Foreskin keratinocyte (primary cell): ENCODE measurements at places on chromosomes 5 and 9. TPM values are rescaled to one million over a fixed set of nuclear protein-coding genes. Genes with fewer than 3 reads are reported as not detected.

- DNase-seq: no peak
These were observed 151.1 kb upstream of the TAS2R1 start for GRCh38 chr5:9781275-9781674.

DNA sequence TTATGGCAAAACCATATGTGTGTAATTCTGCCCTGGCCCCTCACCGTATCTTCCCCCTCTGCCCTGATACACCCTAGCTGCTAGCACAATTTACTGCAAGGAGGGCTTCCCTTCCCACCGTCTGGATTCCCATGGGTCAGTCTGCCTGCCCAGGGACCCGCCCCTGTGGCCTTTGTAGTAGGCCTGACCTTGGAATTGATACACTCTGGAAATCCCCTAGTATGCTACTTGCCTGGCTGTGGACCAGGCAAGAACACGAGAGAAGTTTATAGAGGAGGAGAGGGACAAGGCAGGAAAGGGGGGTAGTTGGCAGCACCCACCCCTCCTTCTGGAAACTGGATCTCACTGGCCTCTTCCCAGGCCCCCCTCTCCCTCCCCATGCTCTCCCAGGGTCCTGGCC is 115.8 kb upstream of the CCL21 start:
- no peak for DNase-seq

- DNase-seq: no peak
These were observed 25.2 kb upstream of the HAPLN1 start for GRCh38 chr5:83745816-83746215.

DNA sequence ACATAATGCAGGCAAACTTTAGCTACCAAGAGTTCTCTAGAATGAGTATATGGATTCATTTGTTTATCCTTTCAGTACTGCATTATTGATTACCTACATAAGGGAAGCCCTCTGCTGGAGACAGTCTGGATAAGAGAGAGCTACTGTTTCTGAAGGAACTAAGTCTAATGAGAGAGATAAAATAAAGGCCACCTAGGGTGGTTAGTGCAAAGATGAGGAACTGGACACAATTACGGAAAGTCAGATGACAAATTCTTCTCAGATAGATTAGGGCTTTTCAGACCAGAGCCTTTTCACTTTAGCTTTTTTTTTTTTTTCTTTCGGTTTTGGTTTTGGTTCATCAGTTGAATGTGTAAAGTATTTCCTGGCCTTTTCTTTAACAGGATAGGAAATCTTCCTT is 31.3 kb downstream of the ISOC1 start:
- no peak for DNase-seq

- DNase-seq: peak; percentile 51
These were observed 47.0 kb downstream of the SH3GL2 start for GRCh38 chr9:17625644-17626388.

GRCh38 chr9:77464661-77465060 is 183.5 kb downstream of the GNA14 start:
- no peak for DNase-seq

DNA sequence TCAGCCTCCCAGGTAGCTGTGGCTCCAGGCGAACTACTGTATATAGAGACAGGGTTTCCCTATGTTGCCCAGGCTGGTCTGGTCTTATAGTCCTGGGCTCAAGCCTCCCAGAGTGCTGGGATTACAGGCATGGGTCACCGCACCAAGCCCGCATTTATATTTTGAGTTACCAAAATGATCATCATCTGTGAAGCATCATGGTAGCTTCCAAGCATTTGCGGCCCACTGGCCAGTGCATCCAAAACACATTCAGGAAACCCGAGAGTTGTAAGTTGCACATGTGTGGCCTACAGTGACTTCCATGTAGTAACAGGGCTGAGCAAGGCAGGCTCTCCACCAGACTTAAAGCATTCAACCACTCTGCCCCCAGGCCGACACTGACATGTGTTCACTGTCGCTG is 2.3 kb downstream of the BRD3OS start:
- no peak for DNase-seq

GRCh38 chr5:41234475-41234874 is 21.1 kb upstream of the C6 start:
- no peak for DNase-seq

GRCh38 chr9:126617003-126617822 is 3.5 kb downstream of the LMX1B start:
- no peak for DNase-seq

- no peak for DNase-seq
These were observed 10.5 kb downstream of the TMEM268 start for GRCh38 chr9:114621561-114621960.

GRCh38 chr5:147611483-147611882 is 101.6 kb upstream of the DPYSL3 start:
- no peak for DNase-seq

DNA sequence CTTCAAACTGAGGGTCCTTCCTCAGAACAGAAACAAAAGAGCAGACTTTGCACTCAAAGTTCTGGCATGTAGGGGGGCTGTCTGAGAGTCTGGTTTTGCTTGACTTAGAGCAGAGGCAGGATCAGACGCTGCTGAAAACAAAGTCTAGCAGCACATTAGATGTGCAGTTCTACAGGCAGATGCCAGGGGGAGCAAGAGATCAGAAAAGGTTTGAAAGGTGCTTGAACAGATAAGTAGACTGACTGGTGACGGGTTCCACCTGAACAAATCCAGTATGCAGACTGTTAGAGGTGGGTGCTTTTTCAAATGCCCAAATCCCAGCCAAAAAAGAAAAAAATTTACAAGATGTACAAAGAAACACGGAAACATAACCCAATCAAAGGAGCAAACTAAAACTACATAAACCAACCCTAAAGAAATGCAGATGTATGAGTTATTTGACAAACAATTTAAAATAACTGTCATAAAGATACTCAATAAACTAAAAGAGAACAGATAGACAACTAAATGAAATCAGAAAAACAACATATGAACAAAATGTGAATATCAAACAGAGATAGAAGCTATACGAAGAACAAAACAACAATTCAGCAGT is 194.7 kb upstream of the FREM1 start:
- peak; percentile 26 for DNase-seq

- DNase-seq: peak; percentile 57
These were observed 77.5 kb upstream of the IFNE start for GRCh38 chr9:21559402-21560280.

DNA sequence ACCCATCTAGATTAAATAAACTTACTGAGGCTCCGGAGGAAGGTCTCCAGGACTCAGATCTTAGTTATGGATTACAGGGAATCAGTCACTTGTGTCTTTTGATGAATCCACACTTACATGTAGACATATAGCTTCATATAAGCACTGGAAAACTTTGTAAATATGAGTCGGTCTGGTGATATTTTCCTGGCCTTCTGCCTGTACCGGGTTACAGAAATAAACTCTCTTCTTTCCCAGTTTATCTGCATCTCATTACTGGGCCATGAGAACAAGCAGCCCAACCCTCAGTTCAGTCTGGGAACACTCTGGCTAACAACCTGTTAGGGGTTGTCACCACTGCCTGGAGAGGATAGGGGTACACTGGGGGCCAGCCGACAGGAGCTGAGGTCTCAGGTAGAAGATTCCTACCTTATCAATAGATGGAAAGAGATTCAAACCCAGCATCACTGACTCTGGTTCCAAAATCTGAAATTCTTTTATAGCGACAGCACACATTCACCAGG is 59.1 kb downstream of the THBS4 start:
- DNase-seq: no peak

- no peak for DNase-seq
These were observed 31.7 kb upstream of the ZBTB43 start for GRCh38 chr9:126773004-126773607.

GRCh38 chr5:132270706-132271105 is 13.2 kb downstream of the PDLIM4 start:
- DNase-seq: no peak

GRCh38 chr9:108684288-108685025 is 171.3 kb downstream of the ACTL7B start:
- DNase-seq: no peak

- DNase-seq: no peak
These were observed 34.1 kb upstream of the PSD2 start for GRCh38 chr5:139761501-139761900.

- DNase-seq: no peak
These were observed 33.0 kb downstream of the TBCA start for GRCh38 chr5:77743181-77743580.

DNA sequence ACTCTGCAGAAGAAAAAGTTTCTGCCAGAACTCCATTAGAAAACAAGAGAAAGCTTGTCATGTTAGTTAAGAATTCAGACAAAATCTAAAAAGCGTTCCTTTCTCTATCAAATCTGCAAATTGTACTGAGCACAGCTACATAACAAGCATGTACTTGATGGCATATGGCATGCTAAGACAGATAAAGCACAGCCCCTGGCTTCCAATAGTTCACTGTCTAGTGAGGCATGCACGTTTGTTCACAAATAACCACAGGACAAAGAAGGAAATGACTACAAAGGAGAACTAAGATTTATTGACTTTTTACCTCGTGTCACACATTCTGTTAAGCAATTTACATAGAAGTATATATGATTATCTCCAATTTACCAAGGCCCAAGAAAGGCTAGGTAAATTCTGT is 518.2 kb upstream of the TLE4 start:
- DNase-seq: peak; percentile 65

GRCh38 chr9:71704796-71705195 is 63.5 kb downstream of the CEMIP2 start:
- no peak for DNase-seq

GRCh38 chr5:6949230-6949629 is 236.0 kb downstream of the TENT4A start:
- DNase-seq: no peak

- no peak for DNase-seq
These were observed 393.7 kb upstream of the SMC2 start for GRCh38 chr9:103700195-103700962.

- DNase-seq: peak; percentile 11
These were observed 703 bp downstream of the ISCA1 start for GRCh38 chr9:86281593-86282076.

DNA sequence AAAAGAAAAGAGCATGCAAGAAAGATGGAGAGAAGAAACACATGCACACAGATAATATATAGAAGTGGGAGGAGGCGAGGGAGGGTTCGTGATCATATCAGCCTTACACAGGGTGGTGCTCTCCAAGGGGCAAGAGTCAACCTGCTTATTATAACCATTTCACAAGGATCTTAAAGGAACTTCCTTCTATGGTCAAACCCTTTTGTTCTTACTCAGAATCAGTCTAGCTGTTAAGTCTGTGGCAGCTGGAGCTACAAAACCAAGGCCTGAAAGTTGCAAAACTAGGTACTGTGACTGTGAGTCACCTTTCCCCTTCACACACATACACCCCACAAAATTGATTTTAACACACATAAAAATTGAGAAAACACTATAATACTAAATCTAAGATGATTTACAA is 18.5 kb upstream of the ERMP1 start:
- peak; percentile 92 for DNase-seq

DNA sequence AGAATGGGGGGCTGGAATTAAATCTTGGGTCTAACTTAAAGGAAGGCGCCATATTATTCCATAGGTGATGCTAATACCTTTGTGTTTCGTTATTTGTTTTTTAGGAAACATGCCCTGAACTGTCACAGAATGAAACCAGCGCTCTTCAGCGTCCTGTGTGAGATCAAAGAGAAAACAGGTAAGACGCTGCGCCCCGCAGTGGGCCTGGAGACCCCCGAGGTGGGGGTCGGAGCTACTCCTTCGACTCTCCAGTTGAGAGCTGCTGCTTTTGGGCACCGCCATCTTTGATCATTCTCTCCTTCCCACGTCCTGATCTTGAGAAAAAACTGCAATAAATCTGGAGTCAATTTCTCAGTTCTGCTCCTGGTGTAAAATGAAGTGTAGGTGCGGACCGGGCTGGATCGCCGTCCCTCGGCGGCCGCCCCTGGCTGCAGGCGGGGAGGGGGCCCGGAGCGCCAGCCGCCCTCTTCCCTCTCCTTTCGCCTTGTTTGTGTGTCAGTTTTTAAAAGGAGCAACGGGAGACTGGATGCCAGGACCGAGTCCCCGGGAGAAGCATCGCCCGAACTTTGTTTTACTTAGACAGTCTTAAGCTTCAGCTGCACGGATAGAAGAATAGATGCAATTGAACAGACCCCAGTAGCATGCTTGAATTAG is 1.4 kb downstream of the PBX3 start:
- DNase-seq: no peak

GRCh38 chr5:146706321-146706972 is 172.1 kb downstream of the PPP2R2B start:
- no peak for DNase-seq

- DNase-seq: no peak
These were observed 350.1 kb downstream of the GLIS3 start for GRCh38 chr9:3949744-3950143.

GRCh38 chr9:4389003-4389402 is 89.1 kb upstream of the GLIS3 start:
- peak; percentile 21 for DNase-seq

DNA sequence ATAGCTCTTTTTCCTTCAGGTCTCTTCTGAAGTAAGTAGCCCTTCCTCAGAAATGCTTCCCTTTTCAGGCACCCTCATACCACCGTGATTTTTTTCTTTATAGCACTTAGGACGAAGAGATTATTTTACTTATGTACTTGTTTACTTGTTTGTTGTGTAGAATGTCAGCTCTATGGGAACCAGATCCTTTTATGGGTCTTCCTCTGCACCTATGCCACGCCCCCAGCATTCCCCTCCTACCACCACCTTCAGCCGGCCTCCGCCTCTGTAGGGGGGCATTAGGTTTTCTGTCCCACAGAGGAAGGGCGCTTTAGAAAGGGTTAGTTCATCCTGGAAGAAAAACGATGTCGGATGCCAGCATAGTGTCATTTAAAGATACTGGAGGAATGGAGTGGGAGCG is 1.8 kb downstream of the CDKN2B-AS1 start:
- no peak for DNase-seq

The PRLR gene
- polyA plus RNA-seq: not detected in 2 replicates

The FOXD4L3 gene
- polyA plus RNA-seq: not detected in 2 replicates

The FOXD1 gene
- 35.0 and 37.7 TPM in 2 replicates for polyA plus RNA-seq

The IGIP gene
- 0.83 and 0.95 TPM in 2 replicates for polyA plus RNA-seq

The SPINK6 gene
- polyA plus RNA-seq: 1.8 and 2.5 TPM in 2 replicates

The PPWD1 gene
- 15.4 and 18.0 TPM in 2 replicates for polyA plus RNA-seq

The LECT2 gene
- not detected in 2 replicates for polyA plus RNA-seq

The KCNV2 gene
- polyA plus RNA-seq: not detected in 2 replicates

The ECSCR gene
- not detected in 2 replicates for polyA plus RNA-seq

The HAPLN1 gene
- not detected in 2 replicates for polyA plus RNA-seq

The MARCOL gene
- not detected in 2 replicates for polyA plus RNA-seq

The TSLP gene
- polyA plus RNA-seq: 0.06 and 0.22 TPM in 2 replicates

The FAM114A2 gene
- 6.1 and 6.8 TPM in 2 replicates for polyA plus RNA-seq

The FOXD4L6 gene
- polyA plus RNA-seq: 0.02 TPM in 1 of 2 replicates, not detected in the other

The BNC2 gene
- polyA plus RNA-seq: 0.20 and 0.27 TPM in 2 replicates

The C5orf52 gene
- polyA plus RNA-seq: not detected in 2 replicates

The ST8SIA4 gene
- 0.21 and 0.29 TPM in 2 replicates for polyA plus RNA-seq

The TTC16 gene
- not detected in 2 replicates for polyA plus RNA-seq
